ENCODE measurements at places on chromosomes 4 and X.

DNA sequence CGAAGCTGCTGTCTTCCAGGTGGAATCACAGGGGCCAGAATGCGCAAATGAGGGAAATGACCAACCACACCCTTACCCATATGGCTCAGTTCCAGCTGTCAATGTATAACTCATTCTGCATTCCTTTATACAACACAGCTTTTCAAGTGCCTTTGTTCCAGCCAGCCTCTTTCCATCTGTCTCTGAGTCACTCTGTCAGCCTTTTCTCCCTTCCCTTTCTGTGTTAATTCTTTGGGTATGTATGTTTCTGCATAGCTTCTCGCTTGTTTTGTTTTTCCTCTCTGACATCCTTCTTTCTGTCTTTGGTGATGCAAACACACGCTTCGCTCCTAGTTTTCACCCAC, 54.5 kb downstream of the RS1 start:
- no peak for DNase-seq

DNA sequence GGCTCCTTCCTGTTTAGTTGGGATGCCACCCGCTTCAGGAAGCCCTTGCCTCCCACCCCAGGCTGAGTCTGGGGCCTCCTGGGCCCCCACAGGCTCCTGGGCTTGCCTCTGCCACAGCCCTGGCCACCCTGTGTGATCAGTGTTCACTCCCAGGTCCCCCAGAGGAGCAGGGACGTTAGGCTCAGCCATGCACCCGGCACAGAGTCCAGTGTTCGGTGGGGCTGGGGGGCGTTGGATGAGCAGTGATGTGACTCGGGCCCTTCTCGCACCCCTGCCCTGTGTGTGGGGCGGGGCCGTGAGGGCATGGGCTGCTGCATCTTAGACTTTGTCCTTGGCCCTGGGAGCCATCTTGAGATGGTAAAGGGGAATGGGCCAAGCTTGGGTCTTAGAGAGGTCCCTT, 29.9 kb upstream of the HTRA3 start:
- DNase-seq: no peak

- no peak for DNase-seq
Measured at GRCh38 chr4:177728361-177729152, 286.3 kb upstream of the AGA start.

DNA sequence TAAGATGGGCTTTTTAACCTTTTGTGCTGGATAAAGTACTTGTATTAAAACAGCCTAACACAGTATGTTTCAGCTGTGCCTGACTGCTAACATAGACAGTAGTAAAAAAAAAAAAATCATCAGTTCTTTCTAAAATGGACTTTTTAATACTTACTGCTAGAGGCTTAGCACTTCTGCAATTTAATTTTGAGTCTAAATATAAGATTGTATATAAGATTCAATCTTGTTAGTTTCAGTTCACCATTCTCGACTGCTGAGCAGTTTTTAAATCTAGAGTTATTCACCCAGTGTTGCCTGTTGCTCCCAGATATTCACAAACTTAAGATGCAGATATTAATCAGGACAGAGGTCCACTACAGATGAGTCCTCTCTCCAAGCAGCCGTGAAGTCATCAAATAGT, 6.8 kb downstream of the PLA2G12A start:
- no peak for DNase-seq

GRCh38 chrX:20352935-20353336, 86.2 kb upstream of the RPS6KA3 start:
- DNase-seq: no peak

DNA sequence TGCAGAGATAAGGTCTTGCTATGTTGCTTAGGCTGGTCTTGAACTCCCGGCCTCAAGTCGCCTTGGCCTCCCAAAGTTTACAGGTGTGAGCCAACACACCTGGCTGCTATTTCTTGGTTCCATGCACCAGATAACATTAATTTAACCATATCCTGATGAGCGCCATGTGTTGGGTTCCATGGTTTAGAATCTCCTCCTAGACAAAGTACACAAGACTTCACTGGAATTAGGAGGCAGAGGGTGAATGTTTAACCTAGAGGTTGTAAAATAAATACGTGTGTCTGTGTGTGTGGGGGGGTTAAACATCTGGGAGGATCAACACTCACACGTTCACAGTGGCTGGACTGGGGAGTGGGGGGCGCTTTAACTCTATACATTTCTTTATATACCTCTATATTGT, 32.4 kb upstream of the SORCS2 start:
- DNase-seq: no peak

GRCh38 chr4:32564626-32565025, 1844.5 kb downstream of the PCDH7 start:
- no peak for DNase-seq

DNA sequence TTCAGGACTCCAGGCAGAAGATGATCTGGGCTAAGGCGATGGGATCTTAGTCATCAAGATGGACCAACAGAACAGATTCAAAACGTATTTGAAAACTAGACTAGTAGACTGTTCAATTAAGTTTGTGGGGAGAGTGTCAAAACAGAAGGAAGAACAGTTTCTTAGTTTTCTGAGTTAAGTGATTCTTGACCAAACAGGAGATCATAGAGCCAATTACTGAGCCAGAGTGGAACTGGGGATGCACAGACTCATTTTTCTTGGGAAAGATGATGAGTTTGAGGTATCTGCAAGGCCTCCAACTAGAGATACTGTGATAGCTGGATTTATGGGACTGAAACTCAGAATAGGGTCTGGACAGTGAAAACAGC, 119.5 kb downstream of the REELD1 start:
- DNase-seq: no peak

DNA sequence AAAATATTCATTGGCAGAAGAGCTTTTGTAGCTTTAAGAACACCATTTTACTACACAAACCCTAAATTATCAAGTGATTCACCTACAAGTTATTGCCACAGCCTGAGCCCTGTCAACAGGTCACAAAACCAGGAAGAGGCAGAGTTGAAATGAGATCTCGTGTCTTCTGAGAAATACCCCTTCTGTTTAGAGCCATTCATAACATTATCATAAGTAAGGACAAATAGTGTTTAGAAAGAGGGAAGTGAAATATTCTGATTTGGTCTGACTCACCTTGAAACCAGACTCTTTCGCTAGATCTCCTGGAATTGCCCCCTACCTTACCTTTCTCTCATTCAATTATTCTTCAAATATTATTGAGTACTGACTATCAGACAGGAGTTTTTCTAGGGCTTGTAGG, 5.9 kb downstream of the ETDB start:
- no peak for DNase-seq

GRCh38 chr4:94759767-94760211, 2.0 kb downstream of the BMPR1B start:
- no peak for DNase-seq

DNA sequence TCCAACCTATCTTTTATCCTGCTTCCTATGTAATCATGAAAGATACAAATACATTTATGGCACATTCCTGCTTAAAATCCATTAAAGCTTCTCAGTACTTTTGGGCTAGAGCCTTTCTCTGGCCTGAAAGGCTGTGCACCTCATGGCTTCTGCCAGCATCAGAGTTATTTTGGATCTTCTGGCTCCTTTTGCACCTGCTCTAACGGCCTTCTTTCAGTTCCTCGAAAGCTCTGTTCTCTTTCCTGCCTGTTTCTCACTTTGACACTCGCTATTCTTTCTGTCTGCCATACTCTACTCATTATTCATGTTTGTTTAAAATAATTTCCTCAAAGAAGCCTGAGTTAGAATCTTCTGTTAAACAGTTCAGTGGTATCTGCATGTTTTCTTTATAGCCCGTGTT, 86.0 kb downstream of the LRP2BP start:
- DNase-seq: no peak

GRCh38 chr4:123064390-123064789, 142.0 kb upstream of the NUDT6 start:
- no peak for DNase-seq

GRCh38 chr4:158313566-158313965, 103.3 kb downstream of the TMEM144 start:
- DNase-seq: no peak

GRCh38 chrX:39654183-39654925, 443.4 kb downstream of the BCOR start:
- DNase-seq: no peak

DNA sequence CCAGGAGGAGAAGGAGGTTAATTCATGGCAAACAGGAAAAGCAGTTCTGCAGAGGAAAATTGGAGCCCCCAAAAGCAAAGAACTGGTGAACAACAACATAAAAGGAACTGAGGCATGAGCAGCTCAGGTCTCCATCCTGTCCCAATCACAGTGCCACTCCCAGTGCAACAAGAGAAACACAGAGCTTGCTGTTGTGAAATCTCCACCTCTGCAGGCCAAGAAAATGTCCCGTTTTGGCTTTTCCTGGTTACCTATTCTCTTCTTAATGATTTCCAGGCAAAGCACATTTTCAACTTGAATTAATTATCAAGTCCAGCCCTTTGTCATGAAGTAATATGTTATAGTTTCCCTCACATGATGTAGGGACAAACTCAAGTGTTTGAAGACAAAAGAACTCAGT, 778 bp downstream of the C1QTNF7 start:
- DNase-seq: no peak

DNA sequence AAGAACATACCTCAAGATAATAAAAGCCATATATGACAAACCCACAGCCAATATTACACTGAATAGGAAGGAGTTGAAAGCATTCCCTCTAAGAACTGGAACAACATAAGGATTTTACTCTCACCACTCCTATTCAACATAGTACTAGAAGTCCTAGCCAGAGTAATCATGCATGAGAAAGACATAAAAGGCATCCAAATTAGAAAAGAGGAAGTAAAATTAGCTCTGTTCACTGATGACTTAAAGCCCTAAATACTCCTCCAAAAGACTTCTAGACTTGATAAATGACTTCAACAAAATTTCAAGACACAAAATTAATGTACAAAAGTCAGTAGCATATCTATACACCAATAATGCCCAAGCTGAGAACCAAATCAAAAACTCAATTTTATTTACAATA, 235.7 kb downstream of the NKX6-1 start:
- DNase-seq: no peak

- no peak for DNase-seq
Measured at GRCh38 chr4:97670703-97671269, 472.5 kb downstream of the STPG2 start.

GRCh38 chrX:151030845-151031244, 47.7 kb downstream of the HMGB3 start:
- DNase-seq: no peak

DNA sequence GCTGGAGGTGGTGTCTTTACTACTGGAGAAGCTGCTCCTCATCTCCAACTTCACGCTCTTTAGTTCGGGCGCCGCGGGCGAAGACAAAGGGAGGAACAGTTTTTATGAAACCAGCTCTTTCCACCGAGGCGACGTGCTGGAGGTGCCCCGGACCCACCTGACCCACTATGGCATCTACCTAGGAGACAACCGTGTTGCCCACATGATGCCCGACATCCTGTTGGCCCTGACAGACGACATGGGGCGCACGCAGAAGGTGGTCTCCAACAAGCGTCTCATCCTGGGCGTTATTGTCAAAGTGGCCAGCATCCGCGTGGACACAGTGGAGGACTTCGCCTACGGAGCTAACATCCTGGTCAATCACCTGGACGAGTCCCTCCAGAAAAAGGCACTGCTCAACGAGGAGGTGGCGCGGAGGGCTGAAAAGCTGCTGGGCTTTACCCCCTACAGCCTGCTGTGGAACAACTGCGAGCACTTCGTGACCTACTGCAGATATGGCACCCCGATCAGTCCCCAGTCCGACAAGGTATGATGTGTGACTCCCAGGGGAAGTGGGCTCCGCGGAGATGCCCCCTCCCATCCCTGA, 634 bp downstream of the LRAT start:
- no peak for DNase-seq

- no peak for DNase-seq
Measured at GRCh38 chrX:21675931-21676330, 17.8 kb upstream of the KLHL34 start.

DNA sequence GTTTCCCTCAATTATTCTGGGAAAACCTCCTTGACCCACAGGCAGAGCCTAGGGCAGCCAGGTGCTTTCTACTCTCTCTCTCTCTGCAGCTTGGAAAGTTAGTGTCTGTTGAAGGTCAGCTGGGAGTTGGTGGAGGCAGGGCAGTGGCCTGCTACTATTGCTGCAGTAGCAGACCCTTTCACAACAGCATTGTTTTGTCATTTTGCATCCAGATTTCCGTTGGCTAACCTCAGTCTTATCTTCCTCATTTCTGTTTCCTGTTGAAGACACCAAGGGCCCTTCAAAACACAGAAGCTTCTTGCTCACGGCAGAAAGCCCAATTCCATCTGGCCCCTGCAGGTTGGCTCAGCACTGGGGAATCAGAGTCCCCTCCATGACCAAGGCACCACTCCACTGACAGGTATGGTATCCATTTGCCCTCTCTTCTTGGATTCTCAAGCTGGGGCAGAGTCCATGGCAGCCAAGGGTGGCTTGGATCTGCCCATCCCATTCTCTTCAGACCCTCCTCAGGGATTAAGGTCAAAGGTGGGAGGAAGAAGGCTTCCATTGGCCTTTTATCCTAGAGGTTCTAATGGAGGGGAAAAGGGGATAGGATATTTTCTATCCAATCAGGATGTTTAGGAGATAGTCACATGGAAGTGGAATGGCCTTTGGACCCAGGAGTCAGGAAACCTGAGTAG, 24.6 kb downstream of the VSIG4 start:
- DNase-seq: no peak

DNA sequence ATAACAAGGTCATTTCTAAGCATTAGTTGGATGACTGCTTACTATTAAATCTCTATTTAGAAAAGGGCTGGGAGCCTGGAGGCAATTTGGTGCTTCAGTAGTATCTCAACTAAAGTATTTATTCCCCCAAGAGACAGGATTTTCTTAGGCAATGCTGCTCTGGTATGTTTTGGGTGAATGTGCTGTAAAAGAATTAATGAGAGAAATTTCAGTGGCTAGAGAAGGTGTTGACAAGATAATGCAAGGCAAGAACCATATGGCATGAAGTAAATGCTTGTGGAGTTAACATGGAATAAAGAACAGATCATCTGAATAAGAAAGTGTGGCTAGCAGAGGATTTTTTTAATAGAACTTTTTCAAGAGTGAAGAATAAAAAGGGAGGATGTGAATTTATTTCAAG, 3.9 kb downstream of the CYP2U1 start:
- DNase-seq: no peak

GRCh38 chrX:135432881-135433521, 11.3 kb downstream of the SMIM10L2A start:
- no peak for DNase-seq

DNA sequence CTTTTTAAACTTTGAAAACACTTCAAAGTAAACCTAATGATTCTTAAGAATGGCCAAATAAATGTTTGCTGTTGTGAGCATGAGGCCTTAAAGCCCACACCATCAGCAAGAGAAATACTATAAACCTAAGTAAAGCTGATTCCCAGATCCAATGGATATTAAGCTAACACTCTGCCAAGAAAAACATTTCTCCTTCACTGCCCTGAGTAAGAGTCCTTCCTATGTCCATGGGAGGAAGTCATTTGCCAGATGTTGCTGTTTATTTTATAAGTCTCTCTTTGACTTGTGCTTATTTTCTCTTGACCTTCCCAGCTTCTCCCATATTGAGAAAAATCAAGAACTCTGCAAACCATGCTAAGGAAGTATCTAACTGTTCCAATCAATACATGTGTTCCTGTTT, 154.3 kb upstream of the EDNRA start:
- no peak for DNase-seq

- no peak for DNase-seq
Measured at GRCh38 chrX:129043138-129043537, 480.2 kb downstream of the SMARCA1 start.

Measured in activated T-helper 1 cell treated with Interleukin-2 at 50 U/mL for 16 hours (primary cell).